ENCODE measurements at places on chromosomes 7 and 10. TPM values are rescaled to one million over a fixed set of nuclear protein-coding genes. Genes with fewer than 3 reads are reported as not detected.

The BLNK gene
- total RNA-seq, result not detected

The PTPRN2 gene
- total RNA-seq, result 0.47 TPM

The SLC26A5 gene
- total RNA-seq, result not detected

The AGAP9 gene
- total RNA-seq, result 9.5 TPM

The PRSS37 gene
- not detected for total RNA-seq

The CCDC136 gene
- total RNA-seq, result 11.1 TPM

The BTBD16 gene
- not detected for total RNA-seq

The SLC29A4 gene
- 0.29 TPM for total RNA-seq

The RBAK gene
- 13.0 TPM for total RNA-seq

The CAMK2B gene
- total RNA-seq, result 0.47 TPM

The SFRP5 gene
- not detected for total RNA-seq

The EN2 gene
- total RNA-seq, result not detected

The XPNPEP1 gene
- 85.1 TPM for total RNA-seq

The ANKRD30A gene
- not detected for total RNA-seq

The RAB19 gene
- total RNA-seq, result 23.9 TPM

The AGMO gene
- total RNA-seq, result not detected

The ATXN7L1 gene
- total RNA-seq, result 8.5 TPM

The ANXA11 gene
- total RNA-seq, result 216 TPM

The ADAM12 gene
- total RNA-seq, result not detected

The TRPV6 gene
- not detected for total RNA-seq

The COL1A2 gene
- total RNA-seq, result 10.2 TPM

The MMP21 gene
- not detected for total RNA-seq

The PAOX gene
- 7.5 TPM for total RNA-seq

The CFAP43 gene
- total RNA-seq, result not detected

The SORBS1 gene
- total RNA-seq, result 0.73 TPM

The LBX1 gene
- total RNA-seq, result not detected

The GDF10 gene
- 0.27 TPM for total RNA-seq

The FASTK gene
- total RNA-seq, result 92.6 TPM

The PNLIP gene
- total RNA-seq, result not detected

The EMX2 gene
- not detected for total RNA-seq

The ZNF479 gene
- total RNA-seq, result not detected

The GIMAP5 gene
- 53.8 TPM for total RNA-seq

The SH2D4B gene
- total RNA-seq, result 0.18 TPM

The ENTPD1 gene
- total RNA-seq, result 26.3 TPM

The HERC4 gene
- total RNA-seq, result 53.1 TPM

The WEE2 gene
- total RNA-seq, result 0.12 TPM

The CCL24 gene
- not detected for total RNA-seq

The TAF3 gene
- total RNA-seq, result 15.1 TPM

The C10orf95 gene
- total RNA-seq, result 0.37 TPM

The TMUB1 gene
- total RNA-seq, result 63.4 TPM

The UPK3B gene
- total RNA-seq, result 1.1 TPM

The C7orf57 gene
- total RNA-seq, result 0.31 TPM

The HOGA1 gene
- not detected for total RNA-seq

The STAG3 gene
- 25.0 TPM for total RNA-seq

The SAP25 gene
- 11.2 TPM for total RNA-seq

The TACR2 gene
- total RNA-seq, result not detected

The SUN3 gene
- not detected for total RNA-seq

The TMEM270 gene
- total RNA-seq, result not detected

The KCTD7 gene
- 11.0 TPM for total RNA-seq

The DUSP5 gene
- 141 TPM for total RNA-seq

The EPO gene
- not detected for total RNA-seq

The PPRC1 gene
- total RNA-seq, result 115 TPM

The HMX2 gene
- total RNA-seq, result not detected

The KAZALD1 gene
- total RNA-seq, result 0.57 TPM

The EIF5AL1 gene
- 0.34 TPM for total RNA-seq

The CREM gene
- 101 TPM for total RNA-seq
